ENCODE measurements at places on chromosomes 7 and 10.
A peak's percentile ranks its signal among the peaks of the same experiment; 100 is the strongest.

DNA sequence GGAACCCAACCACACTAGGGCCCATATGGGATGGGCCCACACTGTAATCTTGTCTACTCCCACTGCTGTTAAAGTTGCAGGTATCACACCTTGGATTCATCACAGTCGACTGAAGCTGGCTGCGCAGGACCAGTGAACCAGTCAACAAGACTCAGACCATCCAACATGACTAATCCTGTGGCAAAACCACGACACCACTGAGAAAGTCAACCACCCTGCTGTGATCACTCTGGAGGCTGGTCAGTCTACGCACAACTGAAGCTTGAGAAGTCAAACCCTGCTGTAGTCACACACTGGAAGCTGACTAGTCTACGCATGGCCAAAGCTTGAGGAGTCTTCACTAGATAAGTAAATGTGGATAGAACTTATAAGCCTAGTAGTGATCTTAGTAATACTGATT, 9.6 kb upstream of the CYREN start:
- DNase-seq, result no peak

DNA sequence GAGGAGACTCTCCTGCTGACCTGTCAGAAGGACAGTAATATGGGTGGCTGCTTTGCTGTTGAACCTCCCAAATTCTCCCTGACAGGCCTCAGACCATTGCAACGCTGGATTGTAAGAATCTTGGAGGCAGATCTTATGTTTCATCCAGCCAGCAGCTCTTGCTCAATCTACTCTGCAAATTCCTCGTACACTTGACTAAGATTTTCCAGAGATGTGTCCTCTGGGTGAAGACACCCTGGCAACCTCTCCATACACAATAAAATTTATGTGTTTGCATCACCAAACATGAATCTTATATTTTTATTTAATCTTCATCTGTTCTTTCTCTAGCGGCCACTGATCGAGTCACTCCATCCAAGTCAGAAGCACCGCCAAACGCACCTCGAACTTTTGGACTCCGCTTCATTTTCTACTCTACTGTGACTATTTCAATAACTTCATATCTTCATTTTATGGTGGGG, 623.1 kb downstream of the ACTR3B start:
- no peak for DNase-seq

DNA sequence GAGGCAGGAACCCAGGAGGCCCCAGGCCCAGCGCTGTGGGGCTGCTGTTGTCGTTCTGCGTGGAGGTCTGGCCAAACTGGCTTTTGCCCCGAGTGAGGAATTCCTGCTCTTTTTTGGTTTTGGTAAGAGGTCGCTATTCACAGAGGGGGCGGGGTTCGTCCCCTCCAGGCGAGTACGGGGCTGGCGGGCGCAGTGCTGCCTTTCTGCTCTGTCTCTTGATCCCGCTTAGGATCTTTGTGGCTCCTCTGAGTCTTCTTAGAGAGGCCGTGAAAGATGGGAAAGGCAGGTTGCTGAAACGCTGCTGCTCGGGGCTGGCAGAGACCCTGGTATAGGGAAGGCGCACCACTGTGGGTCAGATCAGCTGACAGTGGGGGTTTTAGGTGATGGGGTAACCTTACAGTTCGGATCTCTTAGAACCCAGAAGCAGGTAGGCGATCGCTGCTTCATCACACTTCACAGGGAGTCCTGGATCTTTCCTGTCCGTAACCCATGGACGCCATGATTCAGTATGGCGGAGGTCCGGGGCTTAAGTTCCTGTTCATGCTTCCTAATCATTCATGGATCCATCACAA, 136.7 kb downstream of the KIF20B start:
- DNase-seq, result no peak

DNA sequence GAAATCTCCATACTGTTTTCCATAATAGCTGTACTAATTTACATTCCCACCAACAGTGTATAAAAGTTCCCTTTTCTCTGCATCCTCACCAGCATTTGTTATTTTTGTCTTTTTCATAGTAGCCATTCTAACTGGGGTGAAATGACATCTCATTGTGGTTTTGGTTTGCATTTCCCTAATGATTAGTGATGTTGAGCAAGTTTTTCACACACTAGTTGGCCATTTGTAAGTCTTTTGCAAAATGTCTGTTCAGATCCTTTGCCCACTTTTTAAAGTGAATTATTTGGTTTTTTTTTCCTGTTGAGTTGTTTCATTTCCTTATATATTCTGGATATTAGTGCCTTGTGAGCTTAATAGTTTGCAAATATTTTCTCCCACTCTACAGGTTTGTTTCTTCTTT, 101.0 kb upstream of the NFE2L3 start:
- DNase-seq, result no peak

- no peak for DNase-seq
Observed at GRCh38 chr10:12061124-12061523, 7.6 kb upstream of the DHTKD1 start.

DNA sequence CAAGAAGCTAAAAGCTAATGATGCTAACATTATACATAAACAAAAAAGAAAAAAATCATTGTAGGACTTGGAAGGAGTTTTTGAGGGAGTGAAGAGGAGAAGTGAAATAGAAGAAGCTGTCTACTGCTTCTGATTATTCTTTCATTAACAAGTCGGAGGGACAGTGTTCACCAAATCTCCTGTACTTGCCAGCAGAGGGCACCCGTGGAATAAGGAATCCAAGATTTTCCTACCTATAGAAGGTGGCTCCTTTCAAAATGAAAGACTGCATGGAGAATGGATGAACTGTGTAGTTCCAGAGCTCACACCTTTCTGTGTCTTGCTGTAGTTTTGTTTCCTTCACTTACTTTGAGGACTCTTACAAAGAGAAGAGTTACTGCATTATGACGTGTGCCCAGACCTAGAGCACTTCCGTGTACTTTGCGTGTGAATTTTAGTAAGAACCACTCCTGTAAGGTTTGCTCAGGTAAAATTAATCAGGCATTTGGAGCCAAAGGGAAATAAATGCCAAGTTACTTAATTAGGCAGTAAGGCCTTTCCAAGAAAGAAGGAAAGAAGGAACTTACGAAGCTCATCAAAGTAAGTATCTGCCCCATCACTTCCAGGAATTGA, 145.1 kb downstream of the SEMA3D start:
- DNase-seq, result peak; percentile 75

- no peak for DNase-seq
Observed at GRCh38 chr10:116802474-116802873, 46.8 kb upstream of the ENO4 start.

GRCh38 chr7:129661645-129662182, 50.2 kb downstream of the NRF1 start:
- no peak for DNase-seq

DNA sequence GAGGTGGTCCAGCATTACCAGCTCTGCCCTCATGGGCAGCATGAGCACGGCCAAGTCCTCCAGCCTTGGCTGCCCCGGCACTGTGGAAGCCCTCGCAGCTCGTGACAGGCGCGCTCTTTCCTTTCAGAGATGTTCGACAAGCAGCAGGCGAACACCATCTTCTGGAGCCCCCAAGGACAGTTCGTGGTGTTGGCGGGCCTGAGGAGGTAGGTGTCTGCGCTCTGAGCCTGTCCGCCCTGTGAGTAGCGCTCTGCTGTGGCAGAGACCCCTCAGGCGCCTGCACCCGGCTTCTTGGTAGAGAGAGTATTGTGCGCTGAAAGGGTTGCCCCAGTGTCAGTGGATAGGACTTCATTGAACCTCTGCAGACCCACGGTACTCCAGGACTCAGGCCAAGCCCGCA, 19.8 kb downstream of the EIF3B start:
- DNase-seq, result no peak

DNA sequence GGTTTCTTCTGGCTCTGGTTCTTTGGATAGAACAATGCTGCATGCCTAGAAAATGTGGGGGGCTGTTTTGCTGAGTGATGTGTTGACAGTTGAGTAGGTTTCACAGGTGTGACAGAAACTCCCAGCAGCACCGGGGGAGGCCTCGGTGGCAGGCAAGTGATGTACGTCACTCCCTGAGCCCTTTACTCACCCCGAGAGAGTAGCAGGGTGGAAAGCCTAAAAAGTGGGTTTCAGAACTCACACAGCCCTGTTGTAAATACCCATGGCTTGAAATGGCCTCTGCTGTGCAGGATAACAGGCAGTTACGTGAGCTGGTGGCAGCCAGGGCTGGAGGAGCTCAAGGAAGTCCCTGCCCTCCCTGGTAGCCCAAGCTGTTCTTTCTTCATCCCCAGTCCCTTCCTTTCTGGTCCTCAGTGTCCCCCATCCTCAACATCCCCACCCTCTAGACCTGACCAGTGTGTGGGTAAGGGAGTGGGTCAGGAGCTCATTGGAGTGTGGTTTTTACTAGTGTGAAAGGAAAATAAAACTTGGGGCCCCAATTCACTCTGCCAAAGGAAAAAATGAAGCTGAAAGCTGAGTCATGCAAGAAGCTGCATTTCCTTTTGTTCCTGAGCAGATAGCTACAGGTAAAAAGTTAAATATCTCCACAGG, 258.1 kb downstream of the STK31 start:
- DNase-seq, result no peak

DNA sequence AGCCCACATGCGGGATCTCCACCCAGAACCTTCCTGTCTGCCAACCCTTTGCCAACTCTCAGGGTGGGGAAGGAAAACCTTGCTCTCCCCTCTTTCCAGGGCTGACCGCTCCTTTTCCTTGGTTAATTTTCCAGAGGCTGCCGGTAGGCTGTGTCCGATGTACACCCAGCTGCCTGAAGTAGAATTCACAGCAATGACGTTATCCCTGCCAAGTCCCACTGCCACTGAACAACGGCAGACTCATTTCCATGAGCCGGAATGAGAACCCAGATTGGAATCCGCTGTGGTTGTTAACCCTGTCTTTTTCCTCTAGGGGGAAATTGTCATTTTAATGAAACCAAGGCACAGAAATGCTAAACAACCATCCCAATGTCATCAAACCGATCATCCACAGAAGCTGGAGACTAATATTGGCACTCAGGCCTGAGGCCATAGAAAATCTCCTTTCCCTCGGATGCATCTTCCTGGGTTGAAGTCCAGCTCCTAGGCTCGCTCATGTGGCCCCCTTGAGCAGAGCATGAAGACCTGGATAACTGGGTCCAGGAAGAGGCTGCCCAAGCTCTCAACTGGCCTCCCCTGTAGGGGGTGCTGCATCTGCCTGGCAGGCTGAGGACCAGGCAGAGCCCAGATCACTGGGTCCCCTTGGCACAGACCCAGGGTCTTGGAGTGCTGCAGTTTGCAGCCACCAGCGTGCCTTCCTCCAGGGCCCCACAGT, 30.4 kb downstream of the KLRG2 start:
- DNase-seq, result peak; percentile 72

DNA sequence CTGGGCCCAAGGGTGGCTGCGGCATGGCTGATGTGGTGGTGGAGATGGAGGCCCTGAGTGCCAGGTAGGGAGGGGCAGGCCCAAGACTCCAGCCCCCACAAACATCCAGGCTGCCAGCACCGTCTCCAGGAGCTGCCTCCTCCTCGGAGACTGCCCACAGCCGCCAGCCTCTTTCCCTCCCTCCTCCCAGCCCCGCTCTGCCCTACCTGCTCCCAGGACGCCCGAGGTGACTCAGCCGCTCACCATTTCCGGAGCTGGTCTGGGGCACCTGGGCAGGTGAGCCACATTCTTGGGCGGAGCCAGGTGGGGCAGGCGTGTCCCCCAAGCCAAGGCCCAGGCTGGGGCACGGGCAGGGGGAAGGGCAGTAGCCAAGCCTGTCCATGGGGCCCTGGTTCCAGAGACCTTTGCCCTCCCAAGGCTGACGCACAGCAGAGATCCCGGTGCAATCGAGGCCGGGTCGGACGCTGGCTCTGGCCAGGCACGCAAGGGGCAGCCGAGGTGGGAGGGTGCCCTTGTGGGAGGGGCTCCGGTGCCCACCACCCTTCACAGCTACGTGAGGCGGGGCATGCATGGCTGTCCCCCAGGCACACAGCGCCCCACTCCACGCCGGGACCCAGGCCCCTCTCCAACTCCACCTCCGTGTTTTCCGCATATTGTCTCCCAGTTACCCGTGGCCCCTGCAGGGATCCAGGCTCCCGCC, 8.8 kb downstream of the ADAP1 start:
- DNase-seq, result no peak

DNA sequence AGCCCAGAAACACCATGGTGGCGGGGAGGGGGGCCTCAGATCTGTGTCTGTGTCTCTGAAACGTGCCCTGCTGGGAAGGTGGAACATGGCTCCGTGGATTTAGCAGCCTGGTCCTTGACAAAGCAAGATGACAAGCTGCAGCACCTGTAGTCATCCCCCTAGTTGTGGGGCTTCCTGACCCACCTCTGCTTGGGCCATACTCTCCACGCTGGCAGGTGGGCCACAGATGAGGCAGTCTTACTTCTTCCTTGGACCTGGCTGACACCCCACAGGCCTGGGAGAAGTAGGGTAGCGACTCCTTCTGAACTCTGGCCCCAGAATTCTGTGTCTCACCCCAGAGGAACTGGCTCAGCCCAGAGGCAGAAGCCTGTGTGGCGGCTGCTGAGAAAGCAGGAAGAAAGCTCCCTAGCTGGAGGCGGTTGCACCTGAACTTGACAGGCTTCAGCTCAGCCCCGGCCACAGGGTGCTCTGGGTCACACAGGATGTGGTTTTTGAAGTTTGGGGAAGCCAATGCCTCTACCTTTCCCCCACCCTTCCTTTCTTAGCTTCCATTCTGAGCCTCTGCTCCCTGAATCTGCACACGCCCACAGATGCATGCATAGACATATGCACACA, 113.9 kb downstream of the ABLIM1 start:
- no peak for DNase-seq

DNA sequence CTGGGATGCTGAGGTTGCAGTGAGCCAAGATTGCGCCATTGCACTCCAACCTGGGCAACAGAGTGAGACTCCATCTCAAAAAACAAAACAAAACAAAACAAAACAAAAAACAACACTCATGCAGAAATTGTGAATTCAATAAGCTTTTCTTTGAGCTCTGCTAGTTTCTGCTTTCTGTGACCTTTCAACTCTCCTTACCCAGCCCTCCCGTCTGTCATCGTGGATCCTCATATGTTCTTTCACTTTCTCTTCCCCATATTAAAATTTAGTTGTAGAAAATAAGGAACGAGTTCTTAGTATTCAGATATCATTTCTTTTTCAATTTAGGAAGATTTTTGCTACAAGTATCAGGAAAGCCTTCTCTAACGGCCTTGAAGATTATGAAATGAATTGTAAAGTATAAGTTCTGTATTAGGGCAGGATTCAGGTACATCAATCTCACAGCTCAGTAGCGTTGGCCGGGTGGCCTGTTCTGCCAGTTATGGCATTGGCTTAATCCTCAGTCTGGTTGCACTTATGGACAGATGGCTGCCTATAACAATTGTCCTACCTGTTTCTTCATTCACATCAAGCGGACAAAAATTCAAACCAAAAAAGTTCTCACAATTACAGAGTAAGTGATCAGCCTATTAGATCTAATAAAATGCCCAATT, 1167.0 kb downstream of the SORCS3 start:
- DNase-seq, result no peak

DNA sequence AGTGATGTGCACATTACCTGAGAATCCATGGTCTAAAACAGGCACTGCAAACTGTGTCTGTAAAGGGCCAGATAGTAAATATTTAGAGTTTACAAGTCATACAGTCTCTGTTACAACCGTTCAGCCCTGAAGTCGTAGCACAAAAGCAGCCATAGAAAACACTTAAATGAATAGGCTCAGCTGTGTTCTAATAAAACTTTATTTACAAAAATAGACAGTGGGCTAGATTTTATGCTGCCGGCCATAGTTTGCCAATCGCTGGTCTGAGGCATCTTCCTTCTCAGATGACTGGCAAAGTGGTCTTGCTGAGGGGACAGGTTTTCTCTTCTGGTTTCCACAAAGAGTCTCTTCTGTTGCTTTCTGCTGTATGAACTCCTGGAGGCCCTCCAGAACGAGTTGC, 121.7 kb downstream of the EMX2 start:
- DNase-seq, result no peak
